Stimulated activated CD4-positive, alpha-beta T cell treated with anti-CD3 and anti-CD28 coated beads, Interleukin-2, amount 100 ng/mL, for 48 hours (primary cell): ENCODE measurements at places on chromosomes 7 and 10.

GRCh38 chr7:25521236-25521635, 292.9 kb upstream of the NPVF start:
- DNase-seq = no peak

DNA sequence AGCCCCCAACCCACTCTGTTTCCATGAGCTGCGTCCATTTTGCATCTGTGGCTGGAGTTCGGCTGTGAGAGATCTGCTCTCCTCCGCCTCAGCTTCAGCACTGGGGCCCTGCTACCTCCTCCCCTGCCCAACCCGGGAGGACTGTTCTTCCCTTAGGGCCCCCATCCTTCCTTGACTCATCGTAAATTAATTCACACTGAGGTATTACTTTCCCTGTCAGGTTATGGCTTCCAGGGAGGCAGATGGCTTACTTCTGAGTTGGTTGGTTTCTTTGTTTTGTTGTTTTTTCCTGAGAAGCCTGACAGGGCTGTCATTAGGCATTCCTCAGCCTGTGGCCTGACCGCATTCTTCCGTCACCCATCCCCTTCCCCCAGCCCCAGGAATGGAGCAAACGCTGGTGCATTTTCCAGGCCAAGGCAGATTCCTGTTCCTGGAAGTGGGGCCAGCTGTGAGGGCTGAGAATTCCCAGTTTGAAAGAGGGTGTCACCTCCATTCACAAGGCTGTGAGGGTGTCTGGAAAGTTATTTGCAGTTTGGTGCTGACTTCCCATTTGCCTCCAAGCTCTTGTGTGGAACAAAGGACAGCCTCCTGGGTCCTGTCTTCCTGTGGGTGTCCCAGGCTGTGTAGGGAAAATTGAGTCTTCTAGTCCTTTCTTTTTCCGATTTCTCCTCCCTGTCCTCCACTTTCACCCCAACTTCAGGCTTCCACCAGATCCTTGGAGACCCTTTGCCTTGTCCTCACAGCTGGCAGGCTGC, 11.7 kb downstream of the CPA5 start:
- DNase-seq = no peak

DNA sequence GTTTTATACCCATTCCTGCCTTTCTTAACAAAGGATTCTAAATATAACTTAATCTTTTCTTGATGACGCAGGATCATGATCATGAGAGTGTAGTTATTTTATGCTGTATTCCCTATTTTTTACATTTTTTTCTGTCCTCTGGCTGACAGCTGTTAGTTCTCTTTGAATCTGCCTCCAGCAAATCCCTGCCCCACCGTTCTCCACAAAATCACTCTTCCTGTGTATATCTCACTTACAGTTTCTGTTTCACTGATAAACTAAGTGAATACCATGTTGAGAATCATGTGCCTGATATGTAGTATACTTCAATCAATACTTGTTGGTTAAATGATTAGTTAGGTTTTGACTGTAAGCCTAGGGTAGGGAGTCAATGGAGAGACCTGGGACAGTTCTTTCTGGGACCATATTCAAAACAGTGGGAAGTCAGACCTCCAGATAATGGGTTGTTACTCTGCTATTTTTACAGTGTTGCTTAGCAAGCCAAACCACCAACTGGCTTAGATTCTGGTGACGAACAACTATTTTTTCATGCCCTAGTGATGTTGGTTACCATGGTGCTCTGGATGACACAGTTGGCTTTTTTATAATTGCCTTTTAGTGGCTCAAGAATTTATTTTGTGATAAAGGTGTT, 12.8 kb downstream of the CNNM1 start:
- no peak for DNase-seq

DNA sequence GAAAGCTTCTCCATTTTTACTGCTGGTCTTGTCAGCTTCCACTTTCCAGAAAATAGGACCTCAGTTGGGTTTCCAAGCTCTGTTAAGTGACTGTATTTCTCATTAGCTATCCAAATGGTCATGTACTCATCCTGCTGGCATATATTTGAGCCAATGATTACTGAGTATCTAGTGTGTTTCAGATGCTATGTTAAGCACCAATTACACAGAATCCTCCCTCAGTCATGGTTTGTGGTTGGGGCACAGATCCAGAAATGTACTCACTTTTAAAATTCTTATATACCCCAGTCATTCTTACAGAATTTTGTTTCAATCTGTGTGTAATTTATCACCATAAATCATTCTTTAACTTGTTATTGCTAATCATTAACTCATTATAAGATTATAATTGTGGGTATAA, 362.3 kb upstream of the MTPN start:
- no peak for DNase-seq

DNA sequence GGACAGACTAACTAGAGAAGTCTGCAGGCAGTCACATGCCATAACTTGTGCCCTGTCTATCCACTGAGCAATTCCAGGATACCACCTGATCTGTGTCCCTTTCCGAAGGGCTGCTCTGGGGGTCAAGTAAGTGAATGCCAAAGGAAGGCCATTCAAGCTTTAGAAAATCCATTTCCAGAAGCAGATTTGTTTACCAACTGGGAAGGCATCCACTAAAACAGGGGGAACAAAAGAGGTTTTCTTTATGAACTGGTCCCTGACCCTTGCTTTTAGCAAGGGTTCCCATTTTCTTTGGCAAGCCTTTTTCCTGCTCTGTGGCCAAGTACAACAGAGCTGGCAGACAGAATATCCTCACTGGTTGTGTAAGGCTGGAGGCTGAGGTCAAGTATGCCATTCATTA, 36.5 kb downstream of the ITPRID1 start:
- DNase-seq = no peak

DNA sequence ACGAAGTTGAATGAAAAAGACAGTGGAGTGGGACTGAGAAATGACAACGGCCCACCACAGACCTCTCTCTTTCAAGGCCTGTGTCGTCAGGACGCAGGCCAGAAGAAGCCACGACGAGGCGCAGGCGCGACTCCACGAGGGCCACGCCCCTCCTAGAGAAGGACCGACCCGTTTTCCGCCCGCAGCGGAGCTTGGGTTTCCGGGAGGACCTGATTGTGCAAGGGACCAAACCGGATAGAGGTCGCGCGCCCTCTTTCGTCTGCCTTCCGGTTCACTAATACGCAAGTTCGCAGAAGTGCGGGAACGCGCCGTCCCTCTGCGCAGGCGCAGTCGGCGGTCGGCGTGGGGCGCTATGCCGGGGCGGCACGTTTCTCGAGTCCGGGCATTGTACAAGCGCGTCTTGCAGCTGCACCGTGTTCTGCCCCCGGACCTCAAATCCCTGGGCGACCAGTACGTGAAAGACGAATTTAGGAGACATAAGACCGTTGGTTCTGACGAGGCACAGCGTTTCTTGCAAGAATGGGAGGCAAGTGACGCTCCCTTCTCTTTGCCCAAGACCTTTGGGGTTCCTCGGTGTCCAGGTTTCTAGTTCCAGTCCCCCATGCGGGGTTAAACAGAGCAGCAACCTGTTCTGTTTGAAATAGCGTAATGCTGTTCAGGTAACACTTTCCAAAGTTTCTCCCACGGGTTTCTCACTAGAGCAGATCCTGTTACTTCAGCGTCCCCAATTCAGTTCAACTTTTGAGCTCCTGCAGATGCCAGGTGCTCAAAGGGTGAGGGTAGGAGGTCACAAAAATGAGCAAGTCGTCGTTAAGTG, at the start of gene SDHAF3:
Gene SDHAF3, plus strand, starts transcription at position 327 of the 817 bp plus-strand sequence. Its CDS starts 26 bp downstream, at position 353.
- DNase-seq = peak; percentile 96

- DNase-seq = no peak
These were observed 114.2 kb upstream of the ADAM12 start for GRCh38 chr10:126502441-126502840.

GRCh38 chr10:88070080-88070880, 206.9 kb downstream of the PTEN start:
- DNase-seq = no peak

DNA sequence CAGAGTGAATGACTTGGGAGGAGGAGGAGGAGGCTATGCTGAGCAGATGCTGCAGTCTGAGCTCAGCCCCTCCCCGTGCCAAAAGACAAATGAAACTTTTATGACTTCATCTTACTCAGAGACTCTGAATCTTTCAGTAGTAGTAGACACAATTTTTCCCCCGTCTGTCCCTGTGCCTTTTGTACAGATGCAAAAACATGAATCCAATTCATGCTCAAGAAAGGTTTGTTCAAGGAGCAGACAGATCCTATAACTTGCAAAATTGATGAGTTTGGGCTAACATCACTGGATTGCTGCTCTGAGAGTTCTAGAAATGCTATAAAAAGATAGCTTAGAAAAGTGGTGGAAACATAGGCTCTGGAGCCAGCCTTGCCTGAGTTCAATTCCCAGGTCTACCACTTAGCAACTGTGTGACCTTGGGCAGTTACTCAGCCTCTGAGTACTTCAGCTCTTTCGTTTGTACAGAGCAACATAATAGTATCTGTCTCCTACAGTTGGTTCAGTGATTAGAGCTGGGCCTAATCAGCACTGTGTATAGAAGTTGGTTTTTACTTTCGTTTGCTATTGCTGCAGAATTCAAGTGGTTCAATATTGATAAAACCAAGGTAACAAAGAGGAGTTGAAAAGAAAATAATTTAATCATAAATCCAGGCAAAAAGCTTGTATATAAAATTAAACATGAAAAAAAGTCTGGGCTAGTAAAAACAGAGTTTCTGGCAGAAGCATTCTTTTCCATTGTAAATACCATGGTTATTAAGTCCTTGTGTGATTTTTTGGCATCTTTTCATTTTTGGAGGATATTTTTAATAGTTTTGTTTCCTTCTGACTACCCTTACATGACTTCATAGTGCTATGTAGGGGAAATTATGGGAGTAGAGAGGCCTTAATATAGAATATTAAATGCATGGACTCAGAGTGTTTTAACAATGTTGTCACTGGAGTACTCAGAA, 174.2 kb upstream of the ZNF32 start:
- no peak for DNase-seq

- DNase-seq = no peak
These were observed 30.5 kb downstream of the GNAT3 start for GRCh38 chr7:80481196-80481884.

DNA sequence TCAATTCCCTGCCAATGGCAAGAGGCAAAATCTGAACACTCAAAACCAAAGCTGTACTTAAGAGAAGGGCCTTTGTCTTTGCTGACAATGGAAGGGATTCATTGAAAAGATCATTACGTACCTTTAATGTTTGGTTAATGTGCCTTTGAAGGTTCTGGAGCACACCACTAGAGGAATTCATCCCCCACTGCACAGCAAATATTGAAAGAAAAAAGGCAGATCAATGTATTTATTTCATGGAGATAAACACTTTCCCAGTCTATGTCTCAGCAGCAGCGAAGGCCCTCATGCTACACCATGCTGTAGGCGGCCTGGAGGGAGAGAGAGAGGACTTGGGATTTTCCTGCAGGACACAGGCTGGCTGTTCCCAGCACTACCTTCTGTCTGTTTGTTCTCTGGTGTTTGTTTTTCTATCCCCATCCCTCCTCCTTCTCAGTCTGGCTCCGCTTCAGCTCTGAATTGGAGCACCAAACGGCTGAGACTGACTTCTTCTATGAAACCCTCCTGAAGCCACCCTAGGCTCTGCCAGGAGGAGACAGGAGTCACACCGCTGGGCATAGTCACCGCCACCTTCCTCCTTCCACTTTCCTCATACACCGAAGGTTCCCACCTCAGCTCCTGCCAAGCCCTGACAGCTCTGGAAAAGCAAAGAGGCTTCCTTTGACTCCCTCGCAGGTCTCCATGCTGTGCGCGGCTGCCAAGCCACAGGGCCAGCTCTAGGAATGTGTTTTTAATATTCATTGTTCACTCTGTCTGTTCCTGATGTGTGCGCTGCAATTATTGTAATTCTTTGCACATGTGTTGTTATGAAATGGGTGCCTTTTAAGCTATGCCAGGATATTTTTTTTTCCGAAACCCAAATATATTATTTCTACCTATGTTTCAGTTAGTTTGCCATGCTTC, 301.5 kb downstream of the FZD1 start:
- no peak for DNase-seq

DNA sequence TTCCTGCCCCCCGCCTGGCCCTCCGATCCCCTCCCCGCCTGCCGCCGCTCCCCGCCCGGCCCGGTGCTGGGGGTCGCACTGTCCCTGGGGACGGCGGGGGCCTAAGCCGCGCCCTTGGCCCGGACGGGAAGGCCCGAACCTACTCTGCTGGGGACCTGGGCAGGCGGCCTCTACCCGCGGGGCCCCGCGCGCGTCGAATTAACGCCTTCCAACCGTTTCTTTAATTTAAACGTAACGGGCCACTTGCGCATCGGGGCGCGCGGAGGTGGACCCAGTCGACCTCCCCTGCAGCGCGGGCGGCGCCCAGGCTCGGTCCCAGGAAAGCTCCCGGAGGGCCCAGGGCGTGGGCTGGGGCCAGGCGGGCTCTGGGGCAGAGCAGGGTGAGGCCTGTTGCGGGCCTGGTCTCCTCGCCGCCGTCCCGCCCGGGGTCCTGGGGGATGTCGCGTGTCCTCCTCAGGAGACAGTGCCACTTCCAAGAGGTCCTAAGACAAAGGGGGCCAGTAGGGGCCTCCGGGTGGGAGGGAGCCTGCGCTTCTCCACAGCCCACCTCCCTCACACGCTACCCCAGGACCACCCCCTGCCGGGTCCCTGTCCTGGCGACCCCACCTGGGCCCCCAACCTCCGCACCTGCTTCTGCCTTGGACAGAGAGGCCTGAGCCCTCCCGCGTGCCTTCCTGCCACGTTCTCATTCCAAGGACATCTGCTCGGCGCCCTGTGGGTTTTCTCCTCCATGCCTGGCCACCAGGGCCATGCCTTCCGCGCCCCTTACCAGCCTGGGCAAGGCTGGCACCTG, 658 bp upstream of the PTPRN2 start:
- DNase-seq = no peak

- no peak for DNase-seq
These were observed 143.7 kb downstream of the DNAJB6 start for GRCh38 chr7:157480371-157481050.

- no peak for DNase-seq
These were observed 154.5 kb downstream of the CRPPA start for GRCh38 chr7:16266877-16267276.

GRCh38 chr7:132876576-132876975, 205.3 kb downstream of the CHCHD3 start:
- no peak for DNase-seq

- DNase-seq = no peak
These were observed 125.3 kb downstream of the GPR158 start for GRCh38 chr10:25300073-25300472.

DNA sequence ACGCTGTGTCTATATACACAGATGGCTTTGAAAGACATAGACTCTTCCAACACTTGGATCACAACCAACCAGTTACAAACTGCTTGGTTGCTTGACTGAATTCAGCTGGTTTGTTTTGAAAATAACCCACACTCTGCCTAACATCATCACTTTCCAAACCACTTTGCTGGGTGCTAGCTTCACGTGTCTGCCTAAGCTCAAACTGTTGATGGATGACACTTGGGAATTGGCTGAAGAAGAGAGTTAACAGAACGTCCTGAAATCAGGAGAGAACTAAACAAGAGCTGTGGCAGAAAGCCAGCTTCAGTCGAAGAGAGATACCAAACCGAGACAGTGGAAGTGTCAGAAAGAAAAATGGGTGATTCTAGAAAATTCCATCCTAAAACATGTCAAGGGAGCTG, 420.8 kb upstream of the AUTS2 start:
- no peak for DNase-seq

DNA sequence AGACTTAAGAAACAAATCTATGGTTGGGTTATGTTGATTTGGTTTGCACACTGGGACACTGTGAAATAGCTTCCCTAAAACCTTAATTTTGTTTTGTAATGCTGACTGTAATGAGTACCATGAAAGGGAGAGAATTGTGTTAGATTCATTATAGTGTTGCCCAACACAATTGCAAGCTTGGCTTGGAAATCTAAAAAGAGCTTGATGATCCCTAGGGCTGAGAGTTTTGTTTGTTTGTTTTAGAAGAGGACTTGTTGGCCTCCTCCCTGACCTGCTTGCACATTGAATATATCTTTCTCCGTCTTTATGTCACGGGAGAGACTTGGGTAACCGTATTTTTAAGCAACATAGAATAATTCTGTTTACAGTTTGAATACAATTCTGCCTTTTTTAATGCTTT, 410.1 kb downstream of the ARL4A start:
- DNase-seq = no peak

- no peak for DNase-seq
These were observed 72.5 kb downstream of the CDK6 start for GRCh38 chr7:92763636-92764423.
